Natural killer cell (primary cell): ENCODE measurements at places on chromosomes 2 and 18. TPM values are rescaled to one million over a fixed set of nuclear protein-coding genes. Genes with fewer than 3 reads are reported as not detected.
A peak's percentile ranks its signal among the peaks of the same experiment; 100 is the strongest.

- no peak for DNase-seq
Measured at GRCh38 chr2:53715568-53715967, 52.0 kb upstream of the CHAC2 start.

DNA sequence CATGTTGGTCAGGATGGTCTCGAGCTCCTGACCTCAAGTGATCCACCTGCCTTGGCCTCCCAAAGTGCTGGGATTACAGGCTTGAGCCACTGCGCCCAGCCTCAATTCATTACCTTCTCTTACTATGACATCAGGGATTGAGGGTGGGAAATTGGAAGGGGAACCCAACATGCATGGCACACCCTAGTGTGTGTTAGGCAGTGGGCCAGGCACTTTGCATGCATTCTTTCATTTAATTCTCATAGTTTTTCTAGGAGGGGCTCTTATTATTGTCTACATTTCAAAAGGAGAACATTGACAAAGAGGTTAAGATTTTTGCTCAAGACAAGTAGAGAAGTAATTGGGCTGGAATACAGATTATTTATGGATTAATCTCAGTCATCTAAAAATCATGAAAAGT, 10.9 kb upstream of the DNAJB2 start:
- DNase-seq = no peak

- DNase-seq = no peak
Measured at GRCh38 chr2:10400568-10400977, 47.6 kb downstream of the ODC1 start.

DNA sequence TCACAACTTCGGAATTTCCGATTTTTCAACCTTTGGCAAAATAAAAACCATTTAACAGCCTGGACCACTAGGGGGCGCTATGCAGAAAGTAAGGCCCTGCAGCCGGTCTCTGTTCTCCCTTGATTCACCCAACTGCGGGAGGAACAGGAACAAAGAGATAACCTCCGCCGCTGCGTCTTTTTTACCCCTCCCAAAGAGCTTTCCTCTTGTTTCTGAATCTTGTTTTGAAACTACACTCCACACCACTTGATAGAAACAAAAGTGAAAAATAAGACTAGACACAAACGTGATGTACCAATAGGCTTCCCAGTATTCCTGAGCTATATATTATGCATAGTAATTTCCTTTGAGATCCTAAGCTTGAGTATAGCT, 231.2 kb downstream of the MYO3B start:
- DNase-seq = peak; percentile 53

DNA sequence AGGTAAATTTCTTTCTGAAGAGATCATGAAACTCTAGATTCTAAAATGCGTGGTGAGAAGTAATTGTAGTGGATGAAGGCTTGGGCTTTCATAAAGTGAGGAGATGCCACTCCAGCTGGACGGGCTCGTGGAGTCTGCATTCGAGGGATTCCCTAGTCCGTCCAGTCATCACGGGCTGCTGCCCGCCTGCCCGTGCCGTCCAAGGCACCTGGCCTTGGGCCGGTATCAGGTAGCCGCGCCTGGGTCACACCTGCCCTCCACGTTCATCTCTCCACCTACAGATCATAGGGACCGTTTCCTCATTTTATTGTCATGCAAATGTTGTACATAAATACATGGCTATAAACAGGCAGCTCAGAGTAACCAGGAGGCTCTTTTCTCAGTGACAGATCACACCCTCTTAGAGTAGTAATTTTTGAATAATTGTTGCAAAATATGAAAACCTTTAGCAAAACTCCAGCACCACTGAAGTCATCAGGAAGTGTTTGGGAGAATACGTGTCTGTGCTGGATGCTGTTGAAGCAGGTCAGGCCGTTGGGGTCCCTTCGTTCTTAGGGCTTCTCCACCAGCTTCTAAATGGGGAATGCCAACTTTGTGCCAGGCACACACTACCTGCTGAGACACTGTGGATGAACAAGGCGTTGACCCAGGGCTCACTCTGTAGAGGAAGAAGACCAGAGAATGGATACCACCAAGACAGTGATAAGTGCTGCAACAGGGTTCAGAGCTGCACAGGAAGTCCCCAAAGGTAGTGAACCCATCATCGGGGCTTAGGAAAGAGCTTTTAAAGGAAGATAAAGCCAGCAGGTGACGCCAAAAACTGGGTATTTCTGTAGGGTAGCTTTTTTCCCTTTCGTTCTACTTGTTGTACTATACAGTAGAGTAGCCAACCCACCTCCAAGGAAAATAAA, 112.5 kb downstream of the FAM210A start:
- DNase-seq = peak; percentile 53

DNA sequence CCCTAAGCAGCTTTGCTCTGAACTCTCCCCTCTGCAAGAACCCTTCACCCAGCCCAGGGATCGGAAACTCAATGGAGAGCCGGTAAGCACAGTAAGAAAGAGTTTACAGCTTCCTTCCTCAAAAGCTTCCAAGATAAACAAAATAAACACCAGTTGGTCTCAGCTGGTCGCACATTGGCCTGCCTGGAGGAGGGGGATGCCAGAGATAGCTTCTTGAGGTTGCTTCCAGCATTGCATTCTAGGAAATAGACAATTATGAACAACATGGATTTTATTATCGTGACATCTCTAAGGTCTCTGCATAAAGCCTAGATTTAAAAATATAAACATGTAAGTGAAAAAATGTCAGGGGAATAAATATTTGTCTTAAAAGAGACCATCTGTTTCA, 141.5 kb upstream of the PKDCC start:
- no peak for DNase-seq

GRCh38 chr18:3485153-3486149, 35.5 kb downstream of the TGIF1 start:
- no peak for DNase-seq

The SERPINE2 gene
- total RNA-seq = 8.4 TPM

The PXDN gene
- 3.7 TPM for total RNA-seq

DNA sequence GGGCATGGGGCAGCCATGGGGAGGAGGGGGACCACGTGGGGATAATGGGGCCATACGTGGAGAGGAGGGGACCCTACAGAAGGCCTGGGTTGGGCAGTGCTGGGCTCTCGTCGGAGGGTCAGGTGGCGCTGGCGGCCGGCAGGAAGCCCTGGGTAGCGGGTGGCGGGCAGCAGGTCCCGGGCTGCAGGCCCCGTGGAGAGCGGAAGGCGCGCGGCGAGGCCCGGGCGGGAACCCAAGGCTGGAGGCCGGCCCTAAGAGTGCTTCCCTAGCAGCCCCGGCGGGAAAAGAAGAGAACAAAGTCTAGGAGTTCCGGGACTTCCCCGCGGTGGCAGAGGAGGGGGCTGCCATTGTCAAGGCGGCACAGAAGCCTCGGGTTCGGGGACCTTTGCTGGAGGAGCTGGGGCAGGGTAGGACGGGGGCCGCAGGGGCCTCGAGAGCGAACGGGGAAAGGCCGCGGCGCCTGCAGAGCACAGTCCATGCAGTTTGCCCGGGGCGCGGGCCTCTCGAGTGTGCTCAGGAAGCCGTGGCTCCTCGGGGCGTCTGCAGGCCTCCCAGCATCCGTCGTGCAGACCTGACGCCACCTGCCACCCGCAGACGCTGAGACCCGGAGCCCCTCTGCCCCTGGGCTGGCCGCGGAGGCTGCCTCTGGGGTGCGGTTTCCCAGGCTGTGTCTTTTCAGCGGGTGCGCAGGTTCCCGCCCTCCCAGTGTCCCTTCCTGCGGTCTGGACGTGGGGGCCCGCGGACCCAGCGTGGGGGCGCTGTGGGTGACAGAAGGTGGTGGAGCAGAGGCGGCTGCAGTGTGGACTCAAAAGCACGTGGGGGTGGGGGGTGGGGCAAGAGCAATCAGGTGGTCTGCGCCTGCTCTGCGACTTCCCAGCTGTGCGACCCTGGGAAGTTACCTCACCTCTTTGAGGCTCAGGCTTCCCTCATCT, 19.4 kb upstream of the NCL start:
- DNase-seq = no peak

DNA sequence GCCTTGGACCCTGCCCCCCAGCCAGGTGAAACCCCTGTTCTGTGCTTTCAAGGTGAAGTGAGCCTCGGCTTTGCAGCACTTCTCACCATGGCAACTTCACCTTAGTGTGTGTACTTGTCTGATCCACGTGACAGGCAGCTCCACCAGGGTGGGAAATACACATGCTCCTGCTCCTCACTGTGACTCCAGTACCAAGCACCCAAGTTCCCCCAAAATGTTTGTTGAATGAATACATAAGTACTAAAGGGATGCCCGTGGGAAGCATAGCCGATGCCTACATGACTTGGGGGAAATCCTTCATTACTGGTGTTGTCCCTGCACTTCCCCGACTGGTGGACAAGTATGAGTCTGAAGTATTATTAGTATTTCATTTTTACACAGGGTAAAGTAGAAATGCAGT, 41.8 kb upstream of the GBX2 start:
- DNase-seq = no peak

The CYTIP gene
- total RNA-seq = 363 TPM

The ANTXR1 gene
- total RNA-seq = not detected

GRCh38 chr2:47599171-47599570, 183.8 kb upstream of the MSH6 start:
- DNase-seq = no peak

- DNase-seq = no peak
Measured at GRCh38 chr2:101081375-101081907, 69.7 kb downstream of the TBC1D8 start.

The SLC40A1 gene
- 4.4 TPM for total RNA-seq

GRCh38 chr2:172596776-172597175, 40.9 kb downstream of the PDK1 start:
- no peak for DNase-seq

DNA sequence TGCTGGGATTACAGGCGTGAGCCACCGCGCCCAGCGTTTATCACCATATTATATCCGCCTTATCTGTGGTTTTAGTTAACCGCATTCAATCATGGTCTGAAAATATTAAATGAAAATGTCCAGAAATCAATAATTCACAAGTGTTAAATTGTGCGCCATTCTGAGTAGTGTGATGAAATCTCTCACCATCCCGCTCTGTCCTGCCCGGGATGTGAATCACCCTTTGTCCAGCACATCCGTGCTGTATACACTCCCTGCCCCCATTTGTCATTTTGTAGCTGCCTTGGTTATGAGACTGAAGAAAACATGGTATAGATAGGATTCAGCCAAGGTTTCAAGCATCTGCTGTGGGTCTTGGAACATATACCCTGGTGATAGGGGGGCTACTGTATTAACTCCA, 70.7 kb downstream of the TIMM21 start:
- no peak for DNase-seq

DNA sequence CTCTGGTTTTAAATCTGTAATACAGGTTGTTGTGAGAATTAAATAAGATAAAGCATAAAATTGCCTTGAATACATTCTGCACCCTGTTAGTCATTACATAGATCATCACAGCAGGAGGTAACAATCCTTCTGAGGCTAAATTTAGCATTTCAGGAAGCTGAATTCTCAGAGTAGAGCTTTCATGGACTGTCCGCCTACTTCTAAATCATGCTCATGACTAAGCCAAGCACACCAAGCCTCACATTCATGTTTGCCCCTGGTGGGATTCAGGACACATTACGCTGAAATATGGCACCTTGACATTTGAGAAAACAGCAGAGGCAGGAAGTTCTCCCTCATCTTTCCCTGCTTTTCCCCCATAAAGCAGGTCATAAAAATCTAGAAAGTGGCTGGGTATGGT, 16.6 kb upstream of the PIK3C3 start:
- no peak for DNase-seq

DNA sequence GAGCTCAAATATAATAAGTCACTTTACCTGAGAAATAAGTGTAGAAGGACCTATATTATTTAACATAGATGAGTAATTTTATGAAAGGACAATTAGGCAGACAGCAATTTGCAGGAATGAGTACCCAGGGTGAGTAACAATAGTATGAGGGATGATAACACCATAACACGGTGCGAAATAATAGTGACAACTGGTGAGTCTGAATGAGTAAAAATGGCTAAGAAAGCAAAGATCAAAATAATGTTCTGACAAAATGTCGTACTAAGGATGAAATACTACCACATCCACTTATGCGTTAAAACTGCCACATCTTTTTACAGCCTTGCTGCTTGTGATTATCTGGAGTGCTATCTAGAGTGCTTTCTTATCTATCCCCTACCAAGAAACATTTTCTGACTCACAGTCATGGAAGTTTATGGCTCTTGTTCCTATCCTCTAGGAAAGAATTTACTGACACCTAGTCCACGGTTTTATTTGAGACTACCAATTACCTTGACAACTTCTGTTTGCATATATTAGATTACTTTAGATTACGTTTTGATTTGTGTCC, 929.7 kb downstream of the LRP1B start:
- DNase-seq = no peak

The MAP3K19 gene
- not detected for total RNA-seq

GRCh38 chr18:10591896-10592295, 66.1 kb downstream of the NAPG start:
- no peak for DNase-seq

DNA sequence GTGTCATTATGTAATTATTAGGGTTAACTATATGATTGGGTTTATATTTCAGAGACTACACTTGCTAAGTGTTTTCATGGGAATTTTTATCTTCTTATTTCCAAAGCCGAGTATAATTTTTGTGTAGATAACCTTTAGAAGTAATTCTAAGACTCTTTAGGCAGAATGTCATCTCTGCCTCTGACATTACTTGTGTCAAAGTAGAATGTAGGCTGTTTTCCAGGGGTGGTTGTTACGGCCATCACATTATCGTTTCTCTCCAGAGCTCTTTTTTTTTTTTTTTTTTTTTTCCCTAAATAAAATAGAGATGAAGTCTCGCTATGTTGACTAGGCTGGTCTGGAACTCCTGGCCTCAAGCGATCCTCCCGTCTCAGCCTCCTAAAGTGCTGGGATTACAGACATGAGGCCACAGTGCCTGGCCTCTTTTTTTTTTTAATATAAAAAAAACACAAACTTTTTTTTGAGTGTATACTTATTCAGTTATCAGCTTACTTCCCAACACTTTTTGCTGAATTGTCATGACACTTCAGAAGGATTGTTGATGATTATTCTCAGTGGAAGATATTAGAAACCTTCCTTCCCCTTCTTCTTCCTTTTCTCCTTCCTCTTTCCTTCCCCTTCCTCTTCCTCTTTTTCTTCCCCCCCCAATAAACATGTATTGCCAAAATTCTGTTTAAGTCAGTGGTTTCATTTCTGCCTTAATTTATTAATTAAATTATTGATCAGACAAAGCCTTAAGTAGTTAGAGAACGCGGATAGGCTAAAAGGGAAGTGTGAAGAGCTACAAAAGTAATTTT, 2.3 kb downstream of the PIKFYVE start:
- DNase-seq = no peak

DNA sequence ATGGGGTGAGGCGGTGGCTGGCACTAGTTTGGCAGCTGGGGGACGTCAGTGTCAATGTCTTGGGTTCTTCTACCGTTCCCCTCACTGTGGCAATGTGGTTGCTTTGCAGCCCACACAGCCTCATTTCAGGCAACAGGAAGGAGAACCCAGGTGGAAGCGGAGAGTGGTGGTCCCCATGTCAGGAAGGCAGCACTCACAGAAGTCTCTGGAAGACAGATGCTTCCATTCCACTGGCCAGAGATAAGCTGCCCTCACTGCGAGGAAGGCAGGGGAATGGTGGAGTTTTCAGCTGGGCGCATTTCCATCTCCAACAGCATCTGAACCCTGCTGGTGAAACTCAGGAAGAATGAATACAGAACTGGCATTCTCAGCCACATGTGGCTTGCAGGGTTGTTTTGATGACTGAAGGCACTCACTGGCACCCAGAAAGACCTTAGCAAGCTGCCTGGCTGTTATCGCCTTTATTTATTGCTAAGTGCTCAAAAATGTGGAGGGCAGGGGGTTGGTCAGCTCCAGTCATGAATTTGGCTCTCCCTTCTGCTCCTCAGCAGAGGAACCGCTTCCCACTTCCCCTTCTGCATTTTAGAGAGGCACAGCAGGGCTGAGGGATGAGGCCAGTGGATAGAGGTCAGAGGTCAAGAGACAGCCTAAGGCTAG, 19.4 kb downstream of the KCNIP3 start:
- DNase-seq = no peak
